ENCODE measurements at places on chromosomes 4 and X.

DNA sequence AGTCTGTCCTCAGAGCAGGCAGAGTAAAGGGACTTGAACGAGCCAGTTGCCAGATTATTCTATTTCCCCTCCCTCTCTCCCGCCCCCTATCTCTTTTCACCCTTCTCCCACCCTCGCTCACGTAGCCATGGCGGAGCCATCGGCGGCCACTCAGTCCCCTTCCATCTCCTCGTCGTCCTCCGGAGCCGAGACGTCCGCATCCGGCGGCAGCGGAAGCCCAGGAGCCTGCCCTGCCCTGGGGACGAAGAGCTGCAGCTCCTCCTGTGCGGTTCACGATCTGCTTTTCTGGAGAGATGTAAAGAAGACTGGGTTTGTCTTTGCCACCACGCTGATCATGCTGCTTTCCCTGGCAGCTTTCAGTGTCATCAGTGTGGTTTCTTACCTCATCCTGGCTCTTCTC, 106.2 kb upstream of the SMAD1 start:
- no peak for DNase-seq

DNA sequence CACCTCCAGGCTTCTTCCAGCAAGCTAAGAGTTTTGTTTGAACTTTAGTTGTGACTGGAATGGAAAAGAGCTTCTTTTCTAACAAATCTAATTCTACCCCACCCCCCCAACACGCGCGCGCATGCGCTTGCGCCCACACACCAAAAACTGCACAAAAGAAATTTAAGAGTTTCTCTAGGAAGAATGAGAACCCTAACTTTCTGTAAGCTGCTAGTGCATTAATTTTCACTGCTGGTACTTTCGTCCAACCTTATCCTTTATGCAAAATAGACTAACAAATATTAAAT, 9.0 kb upstream of the INTU start:
- no peak for DNase-seq

- DNase-seq: no peak
Measured at GRCh38 chrX:100208076-100208475, 202.0 kb downstream of the PCDH19 start.

DNA sequence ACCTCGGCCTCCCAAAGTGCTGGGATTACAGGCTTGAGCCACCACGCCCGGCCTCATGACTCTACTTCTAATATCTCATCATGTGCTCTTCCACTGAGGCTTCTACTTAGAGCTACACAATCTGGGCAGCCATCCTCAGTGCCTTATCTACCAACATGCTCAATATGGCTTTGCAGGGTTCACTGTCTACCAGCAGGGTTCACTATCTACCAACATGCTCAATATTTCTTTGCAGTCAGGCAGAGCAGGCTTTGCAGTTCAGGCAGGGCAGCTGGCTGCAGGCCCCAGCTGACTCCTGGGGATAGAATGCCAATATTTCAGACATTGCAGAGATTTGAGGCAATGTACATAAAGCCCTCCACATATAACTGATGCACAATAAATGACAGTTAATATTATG, 47.5 kb downstream of the PKD2 start:
- DNase-seq: no peak

- DNase-seq: no peak
Measured at GRCh38 chr4:3420956-3421355, 20.8 kb upstream of the HGFAC start.

DNA sequence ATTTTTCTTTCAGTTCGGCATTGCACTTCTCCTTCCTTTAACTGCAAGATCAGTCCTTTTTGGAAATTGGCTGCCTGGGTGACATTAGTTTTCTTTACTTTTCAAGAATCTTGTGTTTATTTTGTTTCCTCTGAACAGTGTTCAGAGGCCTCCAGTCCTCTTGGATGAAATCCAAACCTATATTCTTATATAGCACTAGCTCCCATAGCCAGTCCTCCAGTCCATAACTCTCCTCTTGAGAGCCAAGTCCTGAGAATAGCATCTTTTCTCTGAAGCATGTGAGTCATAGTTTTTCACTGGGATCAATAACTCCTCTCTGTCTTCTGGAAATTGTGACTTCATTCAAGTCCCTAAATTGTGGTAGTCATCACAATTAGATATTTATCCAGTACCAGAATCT, 357.5 kb downstream of the RAPGEF2 start:
- DNase-seq: no peak

DNA sequence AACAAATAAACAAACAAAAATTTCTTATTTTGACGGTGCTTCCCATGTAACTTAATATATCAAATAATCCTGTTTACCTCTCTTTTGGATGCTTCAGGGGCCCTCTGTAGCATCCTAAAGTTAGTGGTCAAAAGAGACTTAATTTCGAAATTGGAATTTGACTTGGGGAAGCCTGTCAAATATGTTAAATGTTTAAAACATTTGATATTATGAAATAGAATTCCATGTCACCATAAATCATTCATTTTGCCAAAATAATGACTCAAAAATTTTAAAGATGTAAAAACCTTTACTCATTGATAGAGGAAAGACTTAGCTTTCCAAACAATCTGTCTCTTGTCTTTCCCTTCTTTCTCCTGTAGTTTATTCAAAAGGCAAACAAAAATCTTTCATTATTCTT, 20.6 kb upstream of the TEX13A start:
- no peak for DNase-seq

DNA sequence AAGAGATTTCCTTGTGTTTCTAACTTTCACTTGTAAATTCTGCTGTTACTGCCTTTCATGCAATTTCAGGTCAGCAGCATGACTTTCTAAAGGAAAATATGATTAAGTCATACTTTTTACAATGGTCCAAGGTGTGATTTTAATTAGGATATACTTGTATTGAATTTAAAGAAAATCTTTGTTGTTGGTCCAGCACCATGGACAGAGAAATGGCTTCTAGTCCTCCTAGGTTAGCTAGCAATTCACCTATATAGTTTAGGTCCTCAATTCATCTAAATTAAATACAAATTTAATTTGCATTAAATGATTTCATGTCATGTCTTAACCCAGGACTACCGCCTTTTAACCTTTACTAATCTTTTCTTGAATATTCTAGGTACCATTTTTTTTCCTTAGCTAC, 304.9 kb upstream of the RPS6KA3 start:
- DNase-seq: no peak

DNA sequence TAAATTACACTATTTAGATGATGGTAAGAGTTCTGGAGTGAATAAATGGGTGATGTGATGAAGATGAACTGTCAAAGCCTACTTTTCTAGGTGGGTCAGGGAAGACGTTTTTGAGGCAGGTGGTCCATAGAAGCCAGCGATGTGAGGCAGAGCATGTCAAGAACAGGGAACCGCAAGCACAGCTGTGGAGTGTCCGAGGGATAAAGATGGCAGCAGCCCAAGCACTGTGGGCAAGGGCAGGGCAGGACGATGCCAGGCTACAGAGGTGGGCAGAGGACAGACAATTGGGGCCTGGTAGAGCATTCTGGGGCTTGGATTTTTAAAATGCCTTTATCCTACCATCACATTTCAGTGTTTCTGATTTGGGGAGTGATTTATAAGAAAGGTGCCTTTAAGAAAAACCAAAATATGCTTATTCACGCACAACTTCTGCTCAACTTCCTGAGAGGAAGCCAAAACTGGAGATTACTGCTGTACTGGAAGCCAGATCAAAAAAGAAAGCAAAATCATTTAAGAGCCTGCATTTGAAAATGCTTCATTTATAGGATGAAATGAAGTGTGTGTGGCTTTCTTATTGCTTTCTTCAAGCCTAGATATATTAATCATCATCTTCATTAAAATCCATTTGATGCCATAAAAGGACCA, 119.0 kb upstream of the WDR17 start:
- DNase-seq: no peak

GRCh38 chr4:127113844-127114362, 518.9 kb upstream of the INTU start:
- DNase-seq: no peak

DNA sequence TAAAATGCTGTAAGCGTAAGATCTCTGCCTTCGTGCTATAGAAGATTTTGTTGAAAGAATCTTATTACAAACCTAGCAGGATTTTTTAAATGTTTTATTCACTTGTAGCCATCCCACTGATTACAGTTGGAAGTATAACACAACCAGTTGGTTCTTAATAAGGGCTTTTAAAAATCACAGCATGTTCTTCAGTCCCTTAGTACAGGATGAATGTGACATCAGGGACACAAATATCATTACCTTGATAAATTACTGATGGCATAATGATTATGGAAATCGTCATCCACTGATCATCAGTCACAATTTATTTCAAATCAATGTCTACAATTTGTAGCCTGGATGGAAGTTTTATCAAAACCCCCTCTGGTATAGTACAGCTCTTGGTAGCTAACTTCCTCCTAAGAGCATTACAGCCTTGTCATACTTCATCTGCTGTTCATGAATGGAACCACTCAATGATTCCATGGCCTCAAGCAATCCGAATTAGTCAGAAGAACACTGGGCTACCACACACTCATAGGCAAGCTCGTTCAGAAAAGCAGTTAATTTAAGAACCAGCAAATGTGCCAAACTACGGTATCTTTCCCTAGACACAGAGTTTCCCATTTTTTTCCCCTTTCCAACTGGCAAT, 389.2 kb upstream of the TENM3 start:
- no peak for DNase-seq

GRCh38 chrX:148381603-148382002, 118.8 kb upstream of the AFF2 start:
- no peak for DNase-seq

GRCh38 chr4:112119353-112119783, 25.9 kb upstream of the FAM241A start:
- DNase-seq: no peak

DNA sequence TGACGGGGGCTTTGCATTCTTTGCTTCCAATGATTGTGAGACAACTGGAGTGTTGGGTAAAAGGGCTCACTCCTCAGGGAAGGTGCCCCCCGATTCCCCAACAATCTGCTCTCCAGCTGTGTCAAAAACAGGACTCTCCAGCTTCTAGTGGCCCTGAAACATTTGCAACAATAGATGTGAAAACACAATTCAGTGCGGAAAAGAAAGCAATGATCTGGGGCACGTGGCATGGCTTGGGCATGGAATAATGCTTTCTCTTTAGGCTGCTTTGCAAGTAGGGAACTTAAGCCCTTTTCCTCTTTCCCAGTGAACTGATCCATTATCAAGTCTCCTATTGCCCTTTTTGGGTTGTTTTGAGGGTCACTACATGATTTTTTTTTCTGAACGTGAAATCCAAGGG, 239.9 kb downstream of the C4orf33 start:
- no peak for DNase-seq

GRCh38 chr4:47040828-47041227, 9.5 kb downstream of the GABRB1 start:
- DNase-seq: no peak
